ENCODE measurements at places on chromosomes 2 and 18.

DNA sequence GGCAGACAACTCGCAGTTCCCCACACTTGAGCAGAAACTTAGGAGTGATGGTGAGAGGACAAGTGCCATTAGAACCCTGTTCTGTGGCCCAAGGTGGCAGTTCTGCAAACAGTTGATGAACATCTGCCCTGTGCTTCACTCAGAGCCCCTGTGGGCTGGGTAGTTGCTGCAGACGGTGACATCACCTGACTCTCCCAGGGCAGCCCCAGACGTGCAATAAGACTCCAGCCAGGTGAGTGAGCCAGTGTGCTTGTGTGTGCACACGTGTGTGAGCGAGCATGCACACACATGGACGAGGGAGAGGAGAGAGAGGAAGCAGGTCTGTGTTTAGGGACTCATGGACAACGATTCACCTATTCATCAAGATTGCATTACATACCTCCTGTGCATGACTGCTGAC, 136.0 kb upstream of the GLI2 start:
- no peak for DNase-seq

DNA sequence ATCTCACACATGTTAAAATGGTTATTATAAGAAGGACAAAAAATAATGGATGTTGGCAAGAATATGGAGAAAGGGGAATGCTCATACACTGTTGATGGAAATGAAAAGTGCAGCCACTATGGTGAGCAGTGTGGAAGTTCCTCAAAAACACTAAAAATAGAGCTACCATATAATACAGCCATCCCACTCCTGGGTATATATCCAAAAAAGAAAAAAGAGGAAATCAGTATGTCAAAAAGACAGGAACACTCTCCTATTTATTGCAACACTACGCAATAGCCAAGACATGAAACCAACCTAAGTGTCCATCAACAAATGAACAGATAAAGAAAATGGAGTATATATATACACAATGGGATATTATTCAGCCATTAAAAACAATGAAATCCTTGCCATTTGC, 642.6 kb downstream of the RNF144A start:
- no peak for DNase-seq

GRCh38 chr2:16114070-16114469, 173.7 kb downstream of the MYCN start:
- DNase-seq: no peak

- no peak for DNase-seq
These were observed 2.6 kb downstream of the ADCYAP1 start for GRCh38 chr18:907115-907884.

DNA sequence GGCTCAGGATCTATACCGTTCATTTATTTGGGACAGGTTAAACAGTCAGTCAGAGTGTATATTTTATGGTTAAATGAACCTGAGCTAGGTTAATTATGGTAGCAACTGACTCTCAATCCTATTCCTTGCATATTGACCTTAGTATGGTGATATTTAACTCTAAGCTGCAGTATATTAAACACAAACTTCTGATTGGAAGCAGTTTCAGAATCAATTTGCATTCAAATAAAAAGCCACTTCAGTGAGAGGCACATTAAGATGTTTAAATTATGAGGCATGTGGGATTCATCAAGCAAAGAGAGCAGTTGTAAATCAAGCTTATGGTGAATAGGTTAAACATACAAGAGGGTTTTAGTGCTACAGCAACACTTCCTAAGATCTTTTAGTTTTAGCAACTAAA, 40.4 kb downstream of the FRZB start:
- no peak for DNase-seq

GRCh38 chr18:78429127-78430108, 550.2 kb upstream of the SALL3 start:
- no peak for DNase-seq

GRCh38 chr2:25252291-25253152, 84.1 kb upstream of the POMC start:
- DNase-seq: peak; percentile 52

- DNase-seq: no peak
These were observed 14.3 kb downstream of the LPIN2 start for GRCh38 chr18:2998644-2999043.

DNA sequence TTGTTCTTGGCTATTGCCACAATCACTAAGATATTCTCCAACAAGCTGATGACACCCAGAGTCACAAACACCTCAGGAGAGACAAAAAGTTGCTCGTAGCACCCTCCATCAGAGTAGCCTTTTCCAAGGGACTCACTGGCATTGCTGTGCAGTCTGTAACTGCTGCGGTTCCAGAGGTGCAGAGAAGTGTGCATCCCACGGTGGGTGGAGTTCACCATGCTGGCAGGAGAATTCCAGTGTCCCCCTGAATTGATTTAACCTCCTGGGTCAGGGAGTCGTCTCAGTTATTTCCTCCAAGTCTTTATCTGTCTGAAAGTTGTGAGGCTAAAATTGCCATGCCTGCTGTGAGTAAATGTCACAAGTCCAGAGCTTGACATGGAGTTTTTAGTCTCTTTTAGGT, 443 bp downstream of the MC4R start:
- no peak for DNase-seq

- no peak for DNase-seq
These were observed 35.1 kb downstream of the FAM117B start for GRCh38 chr2:202669841-202670240.

- DNase-seq: no peak
These were observed 113.9 kb upstream of the TFCP2L1 start for GRCh38 chr2:121398853-121399252.

- no peak for DNase-seq
These were observed 1367.7 kb upstream of the CELF4 start for GRCh38 chr18:38933322-38933721.

DNA sequence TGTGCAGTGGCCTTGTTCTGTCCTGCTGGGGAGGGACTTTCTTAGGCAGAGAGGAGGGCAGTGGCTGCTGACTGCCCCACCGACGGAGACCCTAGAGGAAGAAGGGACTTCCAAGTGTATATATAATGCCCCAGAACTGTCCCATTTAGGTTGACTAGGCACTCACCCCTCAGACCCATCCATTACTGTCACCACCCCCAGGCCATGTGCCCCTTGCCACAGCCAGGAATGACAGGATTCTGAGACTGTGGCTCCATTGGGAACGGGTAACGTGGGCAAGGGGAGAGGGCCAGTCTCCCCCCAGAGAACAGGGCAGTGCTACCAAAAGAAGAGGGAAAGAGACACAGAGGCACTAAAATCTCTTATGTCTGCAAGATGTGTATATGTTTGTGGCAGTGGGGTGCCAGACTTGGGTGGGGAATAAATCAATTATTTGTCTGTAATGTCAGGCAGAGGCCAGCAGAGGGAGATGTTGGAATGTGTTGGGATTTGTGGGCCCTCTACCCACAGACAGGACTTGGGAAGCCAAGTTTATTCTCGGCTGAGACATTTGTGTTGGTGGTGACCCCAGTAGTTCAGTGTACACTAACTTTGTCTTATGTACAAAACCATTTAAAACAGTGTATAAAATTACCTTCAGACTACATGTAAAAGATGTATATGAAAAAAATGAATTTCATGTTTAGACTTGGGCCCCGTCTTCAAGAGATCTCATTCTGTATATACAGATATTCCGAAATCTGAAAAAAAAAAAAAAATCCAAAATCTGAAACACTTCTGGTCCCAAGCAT, 24.0 kb upstream of the TMEM37 start:
- no peak for DNase-seq

DNA sequence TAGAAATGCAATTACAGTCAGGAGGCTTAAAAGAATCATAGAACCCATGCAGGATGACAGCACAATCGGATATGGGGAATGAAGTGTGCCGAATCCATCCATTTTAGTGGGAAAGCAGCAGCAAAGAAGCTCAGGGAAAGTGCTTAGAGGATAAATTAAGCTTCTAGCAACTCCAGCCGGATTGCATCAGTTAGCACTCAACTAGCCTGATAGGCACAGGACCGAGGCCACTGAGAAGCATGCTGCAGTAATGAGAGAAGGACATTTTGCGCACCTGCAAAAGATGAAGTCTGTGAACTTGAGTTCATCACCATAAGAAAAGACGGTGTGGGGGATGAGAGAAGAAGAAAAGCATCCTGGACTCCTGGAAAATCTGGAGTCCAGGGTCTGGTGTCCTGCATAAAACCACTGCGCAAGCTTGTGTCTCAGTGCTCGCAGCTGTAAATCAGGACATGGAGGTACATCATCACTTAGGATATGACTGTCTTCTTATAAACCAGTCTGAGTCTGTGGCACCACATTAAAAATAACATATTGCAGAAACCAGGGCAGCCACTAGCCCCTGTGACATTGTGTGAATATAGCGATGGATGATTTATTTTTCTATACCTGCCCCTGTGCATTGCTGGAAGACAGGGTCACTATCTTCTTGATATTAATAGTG, 665.5 kb upstream of the SOX11 start:
- no peak for DNase-seq

DNA sequence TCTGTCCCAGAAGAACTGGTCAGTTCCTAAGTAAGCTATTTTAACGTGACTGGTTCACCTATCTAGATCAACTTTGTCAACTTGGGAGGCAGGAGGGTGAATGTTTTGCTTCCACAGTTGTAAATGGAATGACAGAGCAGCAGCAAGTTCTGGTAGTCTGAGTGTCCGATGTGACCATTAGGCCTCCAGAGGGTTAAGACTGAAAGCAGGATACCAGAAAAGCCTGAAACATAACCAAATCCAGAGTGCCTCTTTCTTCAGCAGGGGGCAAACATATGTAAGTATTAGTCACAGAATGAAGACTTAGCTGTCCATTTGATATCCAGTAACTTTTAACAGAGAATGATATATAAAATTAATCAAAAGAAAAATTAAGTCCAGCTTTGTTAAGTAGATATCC, 9.2 kb downstream of the HOXD3 start:
- no peak for DNase-seq

GRCh38 chr2:215772003-215772402, 241.3 kb downstream of the MREG start:
- no peak for DNase-seq

- no peak for DNase-seq
These were observed 403.0 kb upstream of the TNP1 start for GRCh38 chr2:217262911-217263310.

- DNase-seq: no peak
These were observed 149.0 kb upstream of the EPC2 start for GRCh38 chr2:148495586-148495985.

DNA sequence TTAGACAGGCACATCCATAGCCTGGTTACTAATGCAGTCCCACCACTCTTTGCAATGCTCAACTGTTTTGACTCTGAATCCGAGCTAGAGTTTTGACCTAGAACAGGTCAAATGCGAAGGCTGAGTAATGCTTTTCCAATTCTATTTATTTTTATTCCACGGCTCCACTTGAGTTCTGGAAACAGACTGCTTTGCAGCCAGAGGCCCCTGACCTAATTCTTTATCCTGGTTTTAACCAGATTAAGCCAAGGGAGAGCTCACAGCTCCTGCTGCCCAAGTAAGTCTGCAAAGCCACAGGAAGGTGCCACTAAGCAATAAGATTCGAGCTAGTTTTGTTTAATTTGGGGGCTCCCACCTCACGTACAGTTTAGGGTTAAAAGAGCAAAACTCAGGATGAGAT, 51.4 kb downstream of the MREG start:
- no peak for DNase-seq

- DNase-seq: no peak
These were observed 98.5 kb upstream of the ST8SIA3 start for GRCh38 chr18:57253903-57254302.

DNA sequence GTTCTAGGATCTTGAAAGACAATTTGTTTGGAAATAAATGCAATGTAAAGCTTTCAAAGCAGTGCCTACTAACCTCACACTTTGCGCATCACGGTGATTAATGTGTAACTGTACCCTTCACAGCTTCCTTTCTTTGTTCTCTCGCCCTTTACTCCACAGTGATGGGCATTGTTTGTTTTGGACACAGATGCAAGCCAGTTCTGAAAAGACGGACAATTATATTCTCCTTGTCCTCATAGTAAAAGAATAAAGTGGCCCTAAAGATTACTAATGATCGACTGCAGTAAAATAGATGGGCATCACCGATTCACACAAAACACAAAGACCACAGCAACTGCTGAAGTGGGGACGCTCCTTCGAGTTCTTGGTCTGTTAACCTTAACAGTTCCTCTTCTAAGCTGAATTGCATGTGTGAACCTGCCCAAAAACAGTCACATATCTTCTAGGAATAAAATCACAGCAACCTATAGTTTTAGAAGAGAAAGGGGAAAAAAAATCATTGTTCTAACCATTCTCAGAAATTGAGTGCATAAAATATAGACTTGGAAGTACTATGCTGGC, 7.7 kb downstream of the L3MBTL4 start:
- no peak for DNase-seq

GRCh38 chr18:25518716-25519053, 166.7 kb upstream of the ZNF521 start:
- DNase-seq: no peak

- DNase-seq: no peak
These were observed 134.9 kb downstream of the ZAP70 start for GRCh38 chr2:97848306-97848705.

- DNase-seq: no peak
These were observed 478.4 kb upstream of the NRXN1 start for GRCh38 chr2:51510303-51510702.

GRCh38 chr2:209208211-209208610, 215.6 kb upstream of the MAP2 start:
- no peak for DNase-seq

GRCh38 chr2:32357318-32358110, 691 bp downstream of the BIRC6 start:
- DNase-seq: peak; percentile 22

- DNase-seq: no peak
These were observed 155.6 kb downstream of the TTC27 start for GRCh38 chr2:32783469-32783868.

DNA sequence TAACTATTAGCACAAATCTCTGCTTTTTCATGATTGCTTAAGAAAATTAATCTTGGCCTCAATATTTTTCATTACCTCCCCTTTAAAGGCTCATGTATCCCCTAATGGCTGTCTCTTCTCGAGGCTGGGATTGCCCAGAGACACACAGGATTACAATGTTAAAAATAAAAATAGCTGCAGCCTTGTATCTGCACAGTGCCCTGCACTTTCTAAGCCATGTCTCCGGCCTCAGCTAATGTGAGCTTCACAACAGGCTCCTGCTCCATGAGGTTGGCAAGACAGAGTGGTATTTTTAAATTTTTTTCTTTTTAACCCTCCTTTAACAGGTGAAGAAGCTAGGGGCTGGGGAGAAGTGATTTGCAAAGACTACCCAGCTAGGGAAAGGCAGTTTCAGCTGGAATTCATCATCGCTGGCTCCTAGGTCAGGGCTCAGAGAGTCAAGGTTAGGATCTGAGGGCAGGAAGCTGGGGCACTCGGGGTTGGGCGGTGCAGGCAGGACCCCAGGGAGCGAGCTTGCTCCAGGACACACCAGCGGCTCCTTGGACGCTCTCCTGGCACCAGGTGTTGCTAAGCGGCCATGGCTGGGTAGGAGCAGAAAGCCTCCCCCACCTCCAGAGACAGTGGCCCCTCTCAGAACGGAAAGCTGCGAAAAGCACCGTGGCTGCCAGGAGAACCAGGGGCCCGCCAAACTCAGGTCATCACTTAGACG, 135.6 kb downstream of the SMAD2 start:
- DNase-seq: no peak

- DNase-seq: no peak
These were observed 5.1 kb upstream of the MBD2 start for GRCh38 chr18:54229421-54230059.

GRCh38 chr2:54559593-54560145, 103.5 kb downstream of the SPTBN1 start:
- no peak for DNase-seq

GRCh38 chr2:228540976-228541375, 359.5 kb upstream of the SPHKAP start:
- DNase-seq: no peak

- no peak for DNase-seq
These were observed 96.4 kb upstream of the ST6GAL2 start for GRCh38 chr2:106982350-106982749.

- no peak for DNase-seq
These were observed 1011.8 kb upstream of the CDH2 start for GRCh38 chr18:29188760-29189159.

All from stimulated activated CD4-positive, alpha-beta T cell treated with anti-CD3 and anti-CD28 coated beads, Interleukin-15, amount 100 ng/mL, for 1 hour (primary cell).